ENCODE measurements at places on chromosomes 6 and 20.

- DNase-seq = no peak
Observed at GRCh38 chr20:57180954-57181353, 85.5 kb downstream of the BMP7 start.

- DNase-seq = no peak
Observed at GRCh38 chr6:16849280-16849987, 88.2 kb upstream of the ATXN1 start.

- no peak for DNase-seq
Observed at GRCh38 chr6:111068109-111068865, 19.0 kb upstream of the SLC16A10 start.

- no peak for DNase-seq
Observed at GRCh38 chr6:93219447-93219846, 199.9 kb downstream of the EPHA7 start.

GRCh38 chr6:168971549-168971948 lies 282.1 kb downstream of the THBS2 start:
- DNase-seq = no peak

DNA sequence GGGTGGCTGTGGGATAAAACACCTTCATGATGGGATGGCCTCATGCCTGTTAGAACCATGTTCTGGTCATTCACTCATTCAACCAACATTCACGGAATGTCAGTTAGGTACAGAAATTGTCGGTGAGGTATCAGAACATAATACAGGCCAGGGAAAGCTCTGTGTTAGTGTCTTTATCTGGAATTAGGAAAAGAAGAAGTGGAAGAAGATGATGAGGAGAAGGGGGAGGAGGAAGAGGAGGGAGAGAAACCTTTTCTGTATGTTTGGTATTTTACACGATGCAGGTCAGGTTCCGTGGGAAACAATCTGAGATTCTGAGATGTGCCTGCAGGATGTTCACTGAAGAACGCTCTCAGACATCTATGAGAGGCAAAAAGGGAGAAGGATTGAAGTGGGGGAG lies 5.6 kb downstream of the ADTRP start:
- DNase-seq = no peak

- DNase-seq = no peak
Observed at GRCh38 chr6:137808836-137809315, 58.2 kb upstream of the TNFAIP3 start.

Measured in CD4-positive, alpha-beta T cell treated with Interleukin-15 for 4 hours (primary cell).